Hematopoietic multipotent progenitor cell treated with erythropoietin and hydrocortisone succinate and interleukin-3 and kit ligand, for 6 days (in vitro differentiated cells): ENCODE measurements at places on chromosomes 16 and 17.

DNA sequence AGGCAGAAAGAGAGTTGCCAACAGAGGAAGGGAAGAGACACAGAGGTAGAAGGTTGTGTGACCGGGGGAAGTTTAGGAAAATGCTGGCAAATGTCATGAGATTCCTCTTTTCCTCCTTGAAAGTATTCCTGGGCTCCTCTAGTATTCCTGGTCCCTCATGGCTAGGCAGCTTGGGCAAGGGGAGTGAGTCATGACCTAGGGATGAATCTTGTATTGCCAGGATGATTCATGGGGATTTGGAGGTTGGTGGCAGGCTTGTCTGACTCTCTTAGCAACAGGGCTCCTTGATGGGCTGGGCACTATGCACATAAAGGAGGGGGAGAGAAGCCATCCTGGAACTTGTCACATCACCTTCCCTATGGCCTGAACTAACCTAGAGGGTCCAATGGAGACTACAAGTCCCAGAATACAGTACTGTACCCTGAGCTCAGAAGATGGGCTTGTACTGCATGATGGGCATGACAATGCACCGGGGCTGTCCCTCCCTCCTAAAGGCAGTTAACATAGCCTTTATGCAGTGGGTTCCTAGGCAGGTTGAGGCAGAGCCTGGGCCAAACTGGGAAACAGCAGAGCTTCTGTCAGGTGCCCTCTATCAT, 2.1 kb upstream of the SEZ6 start:
- DNase-seq: no peak

DNA sequence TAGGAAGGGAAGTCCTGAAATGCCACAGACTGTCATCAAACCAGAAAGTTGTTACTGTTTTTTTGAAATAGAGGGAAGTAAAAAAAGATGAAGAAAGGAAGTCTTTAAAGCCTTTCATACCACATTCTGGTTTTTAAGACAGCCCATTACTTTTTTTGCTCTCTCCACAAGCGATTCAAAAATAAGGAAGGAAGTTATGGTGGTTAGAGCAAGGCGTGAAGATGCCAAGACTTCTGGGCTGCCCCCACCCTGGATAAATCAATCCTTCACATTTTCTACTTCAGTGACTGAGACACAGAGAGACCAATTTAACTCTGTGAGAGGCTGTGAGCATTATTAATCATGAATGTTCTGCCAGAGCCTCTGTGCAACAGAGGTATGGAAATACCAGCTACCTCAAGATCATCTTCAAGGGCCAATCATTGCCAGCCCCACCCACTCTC, 82.3 kb upstream of the BCAR1 start:
- DNase-seq: peak; percentile 51

- DNase-seq: no peak
Observed at GRCh38 chr16:57013229-57013628, 23.9 kb downstream of the NLRC5 start.

DNA sequence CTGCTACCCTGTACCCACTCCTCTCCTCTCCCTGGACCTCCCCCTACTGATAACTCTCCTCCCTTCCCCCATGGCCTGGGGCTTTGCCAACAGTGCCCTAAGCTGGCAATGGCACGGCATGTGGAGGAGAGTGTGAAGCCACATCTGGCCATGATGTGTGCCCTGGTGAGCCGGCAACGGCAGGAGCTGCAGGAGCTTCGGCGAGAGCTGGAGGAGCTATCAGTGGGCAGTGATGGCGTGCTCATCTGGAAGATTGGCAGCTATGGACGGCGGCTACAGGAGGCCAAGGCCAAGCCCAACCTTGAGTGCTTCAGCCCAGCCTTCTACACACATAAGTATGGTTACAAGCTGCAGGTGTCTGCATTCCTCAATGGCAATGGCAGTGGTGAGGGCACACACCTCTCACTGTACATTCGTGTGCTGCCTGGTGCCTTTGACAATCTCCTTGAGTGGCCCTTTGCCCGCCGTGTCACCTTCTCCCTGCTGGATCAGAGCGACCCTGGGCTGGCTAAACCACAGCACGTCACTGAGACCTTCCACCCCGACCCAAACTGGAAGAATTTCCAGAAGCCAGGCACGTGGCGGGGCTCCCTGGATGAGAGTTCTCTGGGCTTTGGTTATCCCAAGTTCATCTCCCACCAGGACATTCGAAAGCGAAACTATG, 5.2 kb downstream of the TRAF4 start:
- no peak for DNase-seq

DNA sequence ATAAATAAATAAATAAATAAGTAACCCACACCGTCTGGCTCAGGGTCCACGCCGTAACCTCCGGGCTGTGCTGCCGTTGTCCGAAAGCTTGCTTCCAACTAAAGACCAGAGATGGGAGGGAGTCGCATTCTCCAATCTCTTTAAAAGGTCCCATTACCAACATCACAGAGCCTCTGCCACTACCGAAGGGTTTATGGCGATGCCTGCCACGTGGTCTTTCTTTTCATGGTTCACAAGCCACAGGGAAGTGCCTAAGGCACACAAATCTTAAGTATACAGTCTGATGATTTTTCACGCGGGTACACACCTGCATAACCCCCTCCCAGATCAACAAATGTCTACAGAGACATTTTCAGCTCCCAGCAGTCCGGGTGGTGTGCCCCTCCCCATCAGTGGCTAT, 1.4 kb downstream of the COTL1 start:
- DNase-seq: no peak

DNA sequence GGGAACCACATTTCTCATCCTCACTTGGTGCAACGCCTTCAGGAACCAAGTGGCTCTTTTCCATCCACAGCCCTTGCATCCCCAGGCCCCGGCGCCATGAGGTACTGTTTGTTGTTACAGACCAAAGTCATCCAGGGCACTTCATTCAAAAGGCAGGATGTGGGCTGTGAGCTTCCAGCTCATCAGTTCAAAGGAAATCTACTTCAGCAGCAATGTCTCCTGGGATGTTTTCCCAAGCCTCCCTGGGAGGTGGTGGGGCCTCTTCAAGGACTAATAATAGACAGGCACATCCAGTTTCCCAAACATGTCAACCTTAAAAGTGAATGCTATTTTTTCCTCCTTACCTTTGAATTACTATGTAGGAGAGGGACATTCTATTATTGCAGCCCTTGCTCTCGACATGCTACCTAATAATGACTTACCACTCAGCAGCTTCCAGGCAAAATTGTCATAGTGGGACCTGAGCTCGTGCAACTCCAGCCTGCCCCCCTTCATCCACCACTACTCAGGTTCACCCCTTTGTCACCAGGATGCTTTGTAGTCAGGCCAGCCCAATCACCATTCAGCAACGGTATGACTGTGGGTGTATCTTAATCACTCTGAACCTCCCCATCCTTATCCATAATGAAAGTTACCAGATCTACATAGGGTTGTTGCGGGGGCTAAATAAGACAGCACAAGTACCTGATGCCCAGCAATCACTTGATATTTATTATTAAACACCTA, 1.7 kb upstream of the PRKCB start:
- no peak for DNase-seq

DNA sequence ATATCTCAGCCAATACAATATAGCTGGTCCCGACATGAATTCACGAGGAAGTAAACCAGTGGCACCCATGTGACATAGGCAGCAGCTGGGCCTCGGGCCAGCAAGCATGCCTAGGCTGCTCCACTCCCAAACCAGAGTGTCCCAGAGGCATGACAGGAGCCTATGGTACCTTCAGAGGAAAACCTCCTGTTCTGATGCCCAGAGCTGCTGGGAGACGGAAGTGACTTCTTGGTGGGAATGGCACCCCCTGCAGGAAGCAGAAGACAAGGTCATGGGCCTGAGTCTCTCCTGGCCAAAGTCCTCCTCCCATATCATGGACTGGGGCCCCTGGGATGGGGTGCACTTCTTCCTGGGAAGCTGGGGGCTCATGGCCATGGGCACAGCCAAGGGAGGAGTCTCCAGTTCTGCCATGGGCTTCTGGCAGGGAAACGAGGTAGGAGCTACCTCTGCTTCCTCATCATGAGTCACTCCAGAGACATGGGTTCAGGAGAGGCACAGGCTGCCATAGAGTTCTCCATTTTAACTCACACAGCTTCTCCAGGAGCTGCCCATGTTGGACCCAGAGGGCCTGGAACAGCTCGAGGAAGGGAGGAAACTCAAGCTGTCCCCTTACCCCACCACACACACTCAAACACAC, 13.4 kb downstream of the FBF1 start:
- DNase-seq: peak; percentile 63

GRCh38 chr17:62822080-62822904, 14.2 kb upstream of the MARCHF10 start:
- peak; percentile 95 for DNase-seq

DNA sequence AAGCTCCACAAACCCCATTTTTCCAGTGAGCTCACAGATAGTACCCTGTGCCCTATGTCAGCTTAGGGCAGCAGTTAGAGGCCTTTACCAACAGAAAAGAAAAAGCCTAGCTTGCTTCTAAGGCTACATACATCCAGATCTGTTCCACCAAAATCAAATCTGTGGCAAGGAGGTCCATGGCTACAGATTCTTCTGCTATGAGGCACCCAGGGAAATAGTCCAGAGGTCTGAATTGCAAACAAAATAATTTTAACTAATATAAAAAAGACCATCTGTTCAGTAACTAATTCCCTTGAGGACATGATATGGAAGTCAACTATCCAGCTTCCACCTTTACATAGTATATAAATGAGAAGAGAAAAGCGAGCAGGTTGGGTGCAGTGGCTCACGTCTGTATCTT, 129.3 kb downstream of the PARN start:
- no peak for DNase-seq

GRCh38 chr16:89119166-89119621, 25.5 kb downstream of the ACSF3 start:
- peak; percentile 27 for DNase-seq

DNA sequence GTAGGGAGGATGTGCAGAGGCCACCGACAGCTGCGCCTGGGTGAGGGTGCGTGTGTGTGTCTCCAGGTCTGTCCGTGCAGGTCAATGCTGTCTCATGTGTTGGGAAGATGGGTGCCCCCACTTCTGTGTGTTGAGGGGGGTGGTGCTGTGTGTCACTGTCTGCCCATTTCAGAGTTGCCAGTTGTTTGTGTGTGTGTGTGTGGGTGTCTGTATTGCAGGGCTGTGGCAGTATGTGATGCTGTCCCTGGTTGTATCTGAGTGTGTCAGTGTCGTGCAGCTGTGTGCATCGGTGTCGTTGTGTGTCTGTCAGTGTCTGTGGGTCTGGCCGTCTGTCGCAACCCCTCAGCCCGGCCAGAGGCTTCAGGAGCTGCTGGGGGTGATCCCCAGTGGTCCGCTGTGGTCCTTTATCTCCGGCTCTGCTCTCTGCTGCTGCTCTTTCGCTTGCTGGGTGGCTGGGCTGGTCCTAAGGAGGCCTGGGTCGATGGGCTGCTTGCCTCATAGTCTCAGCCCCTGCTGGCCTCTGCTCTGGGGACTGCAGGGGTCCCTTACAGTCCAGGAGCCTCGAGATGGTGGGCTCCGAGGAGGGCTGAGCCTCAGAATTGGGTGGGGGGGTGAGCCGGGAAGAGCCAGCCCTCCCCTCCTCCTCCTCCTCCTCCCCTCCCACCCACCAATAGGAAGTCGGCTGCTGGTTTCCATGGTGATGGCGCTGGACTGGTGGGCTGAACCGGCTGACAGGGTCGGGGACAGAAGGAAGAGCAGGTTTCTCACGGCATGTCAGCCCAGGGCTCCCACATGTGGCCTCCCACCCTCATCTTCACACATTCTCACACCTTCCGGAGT, at the start of gene TSPOAP1:
TSPOAP1 (minus strand) TSS at position 601 of the 840 bp plus-strand sequence. CDS start 875 bp downstream, outside the sequence.
- DNase-seq: peak; percentile 96

DNA sequence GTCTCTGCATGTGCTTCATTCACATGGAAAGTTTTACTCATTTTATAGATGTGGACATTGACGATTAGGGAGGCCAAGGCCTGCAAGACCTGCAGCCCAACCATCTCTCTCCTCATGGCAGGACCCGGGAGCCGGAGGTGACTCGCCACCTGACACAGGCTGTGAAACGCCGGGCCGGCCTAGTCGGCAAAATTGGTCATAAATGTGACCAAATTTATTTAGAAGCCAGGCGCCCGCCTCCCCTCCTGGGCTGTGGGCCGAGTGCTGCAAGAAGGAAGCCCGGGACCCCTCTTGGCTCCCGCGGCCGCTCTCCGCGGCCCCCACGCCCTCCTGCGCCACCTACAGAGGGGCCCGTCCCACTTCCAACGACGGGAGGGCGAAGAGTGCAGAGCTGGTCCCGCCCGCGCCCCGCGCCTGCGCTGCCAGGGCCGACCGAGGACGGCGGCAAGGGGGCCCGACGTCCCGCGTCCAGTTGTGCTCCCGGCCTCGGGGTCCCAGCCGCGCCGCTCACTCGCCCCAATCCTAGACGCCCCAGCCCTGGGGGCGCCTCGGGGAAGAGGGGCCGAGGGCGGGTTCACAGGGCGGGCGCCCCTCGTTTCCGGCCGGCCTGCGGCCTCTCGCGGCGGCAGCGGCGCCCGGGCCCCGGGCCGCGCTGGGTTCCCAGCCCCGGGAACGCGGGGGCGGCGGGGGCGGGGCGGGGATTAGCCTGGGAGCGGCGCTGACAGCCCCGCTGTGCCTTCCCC, 47.5 kb downstream of the WNT3 start:
- DNase-seq: peak; percentile 70

DNA sequence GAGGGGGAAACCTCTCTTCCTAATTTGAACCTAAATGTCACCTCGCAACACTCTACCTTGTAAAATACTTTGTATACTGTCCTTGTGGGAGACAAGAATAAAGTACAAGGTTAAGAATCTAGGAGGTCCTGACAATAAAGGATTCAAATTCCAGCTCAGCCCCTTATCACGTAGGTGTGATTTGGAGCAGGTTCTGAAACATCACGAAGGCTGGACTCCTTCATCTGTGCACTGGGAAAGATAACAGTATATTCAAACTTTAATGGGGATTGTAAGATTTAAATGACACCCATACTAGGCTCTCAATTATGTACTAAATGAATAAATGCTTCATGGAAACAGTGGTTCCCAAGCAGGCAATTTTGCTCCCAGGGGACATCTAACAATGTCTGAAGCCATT, 2.1 kb downstream of the TXNDC11 start:
- no peak for DNase-seq

DNA sequence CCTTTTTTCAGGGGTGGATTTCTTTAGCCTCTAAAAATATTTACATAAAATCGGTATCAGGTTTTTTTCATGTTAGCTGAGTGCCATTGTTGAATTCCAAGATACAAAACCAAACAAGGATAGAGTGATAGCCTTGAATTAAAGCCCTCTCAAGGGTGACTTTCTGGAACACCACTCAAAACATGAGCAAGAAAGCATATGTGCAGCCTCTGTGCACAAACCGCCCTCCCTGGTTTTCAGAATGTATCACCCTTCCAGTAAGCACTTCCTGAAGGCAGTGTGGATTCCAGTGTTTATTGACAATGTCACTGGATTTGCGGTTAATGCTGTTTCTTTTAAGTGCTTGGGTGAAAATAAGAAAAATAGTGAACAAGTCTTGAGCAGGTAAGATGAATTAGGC, 597.7 kb downstream of the TMEM114 start:
- DNase-seq: no peak

DNA sequence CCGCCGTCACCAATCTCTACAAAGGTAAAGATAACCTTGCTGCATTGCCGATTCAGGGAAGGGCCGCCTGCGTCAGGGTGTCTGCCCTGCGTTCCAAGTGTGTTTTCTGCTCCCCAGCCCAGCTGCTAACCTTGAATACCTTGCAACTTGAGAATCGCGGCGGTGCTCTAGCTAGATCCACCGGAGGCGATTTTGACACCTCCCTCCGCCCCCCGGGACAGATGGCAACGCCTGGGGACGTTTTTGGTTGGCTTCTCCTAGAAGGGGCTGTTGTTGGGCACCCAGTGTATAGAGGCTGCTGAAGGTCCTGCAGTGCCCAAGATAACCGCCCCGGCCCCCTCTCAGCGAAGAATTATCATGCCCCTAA, 1.5 kb downstream of the HAPSTR1 start:
- DNase-seq: peak; percentile 64

- no peak for DNase-seq
Observed at GRCh38 chr17:9900784-9901183, 4.3 kb downstream of the RCVRN start.
